A549 treated with GW870086 at 1 μM for 4 hours (cell line): ENCODE measurements at places on chromosomes 2 and 18. TPM values are rescaled to one million over a fixed set of nuclear protein-coding genes. Genes with fewer than 3 reads are reported as not detected.

TCF23 gene
- total RNA-seq, result not detected in 5 replicates

KCNE4 gene
- total RNA-seq, result 0.24 to 0.69 TPM (median 0.57 TPM) in 5 replicates

LCT gene
- total RNA-seq, result 0.02 to 0.07 TPM (median 0.03 TPM) in 5 replicates

DSG2 gene
- 43.0 to 68.6 TPM (median 65.3 TPM) in 5 replicates for total RNA-seq
